IPS DF 19.7 (cell line): ENCODE measurements at places on chromosomes 6 and 20.

GRCh38 chr6:124888581-124889371 is 73.5 kb upstream of the RNF217 start:
- no peak for DNase-seq

- DNase-seq, result no peak
Observed at GRCh38 chr6:99233219-99233618, 116.3 kb downstream of the FAXC start.

GRCh38 chr20:41391587-41392001 is 25.0 kb upstream of the EMILIN3 start:
- DNase-seq, result no peak

- DNase-seq, result no peak
Observed at GRCh38 chr6:131910219-131910589, 41.0 kb downstream of the CCN2 start.

- no peak for DNase-seq
Observed at GRCh38 chr6:158011478-158011920, 29.8 kb downstream of the SYNJ2 start.

DNA sequence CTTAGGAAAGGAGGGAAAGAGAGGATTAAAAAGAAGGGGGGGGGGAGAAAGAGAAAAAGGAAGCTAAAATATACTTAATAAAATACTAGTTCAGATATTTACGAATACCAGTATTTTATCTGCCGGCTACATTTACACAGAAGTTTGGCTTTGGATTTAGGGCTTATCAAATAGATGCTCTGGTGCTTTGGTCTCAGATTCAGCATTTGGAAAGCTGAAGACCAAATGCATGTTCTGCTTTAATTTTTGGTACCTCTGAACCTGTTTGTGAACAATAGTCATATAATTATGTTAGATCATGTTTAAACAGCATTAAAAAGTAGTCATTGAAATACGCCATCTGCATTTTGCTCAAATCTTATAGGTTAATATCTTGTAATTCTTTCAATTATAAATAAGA is 786.0 kb upstream of the CITED2 start:
- DNase-seq, result no peak

GRCh38 chr6:27288136-27289044 is 23.7 kb downstream of the POM121L2 start:
- no peak for DNase-seq

- no peak for DNase-seq
Observed at GRCh38 chr6:130473886-130474285, 108.1 kb downstream of the TMEM200A start.

- no peak for DNase-seq
Observed at GRCh38 chr6:90709431-90709996, 122.6 kb upstream of the MAP3K7 start.

DNA sequence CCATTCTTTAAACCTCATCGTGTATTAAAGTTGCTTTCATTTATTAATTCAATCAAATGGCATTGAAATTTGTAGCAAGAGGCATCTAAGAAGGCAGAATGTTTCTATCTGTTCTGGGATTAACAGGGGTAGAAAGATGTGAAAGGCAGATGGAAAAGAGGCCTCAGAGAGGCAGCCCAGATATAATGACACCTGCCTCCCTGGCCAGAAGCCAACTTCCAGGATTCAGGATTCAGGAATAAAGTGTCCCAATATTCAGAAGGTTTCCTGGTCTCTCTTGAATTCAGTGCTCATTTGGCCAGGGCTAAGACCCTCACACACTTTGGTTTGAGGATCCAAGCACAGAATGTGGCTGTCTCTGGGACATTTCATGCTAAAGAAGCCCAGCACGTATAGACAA is 39.9 kb downstream of the HLA-B start:
- DNase-seq, result no peak

GRCh38 chr6:12968290-12968689 is 251.7 kb downstream of the PHACTR1 start:
- no peak for DNase-seq

GRCh38 chr6:41092421-41093140 is 19.8 kb downstream of the NFYA start:
- DNase-seq, result no peak

GRCh38 chr20:53736757-53737395 is 143.2 kb upstream of the ZNF217 start:
- DNase-seq, result no peak
